ENCODE measurements at places on chromosomes 3 and 15.

GRCh38 chr3:48119505-48120193, 68.6 kb downstream of the CDC25A start:
- DNase-seq: peak; percentile 37

DNA sequence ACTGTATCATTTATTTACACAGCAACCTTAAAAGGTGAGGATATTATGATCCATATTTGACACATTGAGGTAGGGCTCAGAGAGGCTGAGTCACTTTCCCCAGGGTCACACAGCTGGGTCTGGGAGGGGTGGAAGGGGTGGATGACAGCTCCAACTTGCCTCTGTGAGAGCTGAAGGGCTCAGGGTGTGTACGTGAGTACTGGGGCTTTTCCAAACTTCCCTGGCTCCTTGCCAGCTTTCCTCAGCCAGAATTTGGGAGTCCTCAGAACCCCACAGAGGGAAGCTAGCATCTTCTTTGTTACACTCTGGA, 58.3 kb upstream of the SLC6A11 start:
- no peak for DNase-seq

DNA sequence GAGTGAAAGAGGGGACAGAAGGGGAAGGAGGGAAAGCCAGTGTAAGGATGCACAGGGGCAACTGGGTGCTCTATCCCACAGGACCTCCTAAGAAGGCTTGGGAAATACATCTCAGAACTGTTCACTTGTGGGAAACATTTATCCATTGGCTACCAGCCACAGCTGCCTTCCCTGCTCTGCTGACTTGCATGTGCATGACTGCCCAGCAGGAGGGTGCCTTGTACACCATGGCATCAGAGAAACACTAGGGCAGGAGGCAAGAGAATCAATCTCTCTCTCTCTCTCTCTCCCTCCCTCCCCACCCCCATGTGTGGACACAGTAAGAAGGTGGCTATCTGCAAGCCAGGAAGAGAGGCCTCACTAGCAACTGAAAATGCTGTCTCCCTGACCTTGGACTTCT, 62.9 kb upstream of the ZBTB38 start:
- no peak for DNase-seq

DNA sequence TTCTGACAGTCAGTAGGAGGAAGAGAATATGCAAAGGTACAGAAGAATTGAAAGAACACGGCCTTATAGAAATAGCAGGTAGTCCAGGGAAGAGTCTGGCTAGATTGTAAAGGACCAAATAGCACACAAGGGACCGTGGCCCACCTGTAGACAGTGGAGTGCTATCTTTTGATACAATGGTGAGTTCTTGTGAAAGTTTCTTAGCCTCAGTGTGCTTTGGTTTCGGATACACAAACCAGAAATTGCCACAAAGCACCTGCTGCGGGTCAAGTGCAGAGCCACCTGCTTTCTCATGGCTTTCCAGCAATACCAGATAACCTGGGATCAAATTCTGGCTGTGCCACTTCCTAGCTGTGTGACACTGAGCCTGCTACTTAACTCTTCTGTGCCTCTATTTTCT, 36.6 kb upstream of the TUBGCP5 start:
- DNase-seq: no peak

DNA sequence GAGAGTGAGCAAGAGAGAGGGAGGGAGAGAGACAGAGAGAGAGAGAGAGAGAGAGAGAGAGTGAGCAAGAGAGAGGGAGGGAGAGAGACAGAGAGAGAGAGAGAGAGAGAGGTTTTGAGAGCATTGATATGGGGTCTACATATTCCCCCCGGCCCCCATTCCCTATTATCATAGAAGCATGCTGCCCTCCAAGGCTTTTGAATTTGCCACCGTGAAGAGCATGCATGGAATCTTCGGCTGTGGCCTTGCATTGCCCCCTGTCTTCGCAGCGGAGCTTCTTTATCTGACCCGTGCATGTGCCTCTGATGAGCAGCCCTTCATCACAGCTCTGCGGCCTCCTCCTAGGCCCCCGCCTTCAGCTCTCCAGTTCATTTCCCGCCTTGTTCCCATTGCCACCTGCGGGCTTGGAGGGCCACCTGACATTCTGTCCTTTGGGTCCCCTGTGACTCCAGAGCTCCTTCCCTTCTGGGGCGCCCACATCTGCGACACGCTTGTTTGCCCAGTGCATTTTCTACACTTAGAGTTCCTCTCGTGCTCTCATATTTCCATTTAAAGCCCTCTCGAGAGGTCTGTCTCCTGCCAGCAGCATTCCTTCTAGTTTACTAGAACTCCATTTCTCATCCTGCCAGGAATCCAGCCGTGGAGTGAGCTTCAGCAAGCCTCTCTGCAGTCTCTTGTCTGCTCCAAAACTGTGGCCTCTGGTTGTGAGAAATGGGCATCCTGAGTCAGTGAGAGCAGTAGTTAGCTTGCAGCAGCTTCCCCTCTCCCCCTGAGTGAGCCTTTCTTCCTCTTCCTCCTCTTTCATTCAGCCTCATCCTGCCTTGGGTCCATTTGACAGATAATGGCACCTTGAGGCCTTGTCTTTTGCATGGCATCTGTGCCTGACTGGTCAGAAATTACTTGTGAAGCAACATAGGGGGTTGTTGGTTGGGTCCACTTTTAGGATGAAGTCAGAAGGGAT, 25.3 kb downstream of the LPP start:
- DNase-seq: no peak

DNA sequence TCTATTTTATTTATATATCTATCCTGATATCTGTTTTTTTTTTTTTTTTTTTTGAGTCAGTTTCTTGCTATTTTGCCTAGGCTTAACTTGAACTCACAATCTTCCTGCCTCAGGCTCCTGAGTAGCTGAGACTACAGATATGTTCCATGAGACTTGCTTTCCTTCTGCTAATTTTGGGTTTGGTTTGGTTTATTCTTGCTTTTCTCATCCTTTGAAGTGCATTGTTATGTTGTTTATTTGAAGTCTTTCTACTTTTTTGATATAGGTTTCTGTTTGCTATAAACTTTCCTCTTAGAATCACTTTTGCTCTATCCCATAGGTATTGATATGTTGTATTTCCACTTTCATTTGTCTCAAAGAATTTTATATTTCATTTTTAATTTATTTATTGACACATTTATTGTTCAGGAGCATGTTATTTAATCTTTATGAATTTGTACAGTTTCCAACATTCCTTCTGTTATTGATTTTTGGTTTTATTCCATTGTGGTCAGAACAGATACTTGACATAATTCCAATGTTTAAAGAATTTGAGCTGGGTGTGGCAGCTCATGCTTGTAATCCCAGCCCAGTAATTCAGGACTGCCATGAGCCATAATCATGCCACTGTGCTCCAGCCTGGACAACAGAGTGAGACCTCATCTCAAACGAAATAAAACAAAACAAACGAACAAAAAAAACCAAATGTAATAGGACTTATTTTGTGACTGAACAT, 62.3 kb upstream of the PLSCR4 start:
- DNase-seq: no peak

DNA sequence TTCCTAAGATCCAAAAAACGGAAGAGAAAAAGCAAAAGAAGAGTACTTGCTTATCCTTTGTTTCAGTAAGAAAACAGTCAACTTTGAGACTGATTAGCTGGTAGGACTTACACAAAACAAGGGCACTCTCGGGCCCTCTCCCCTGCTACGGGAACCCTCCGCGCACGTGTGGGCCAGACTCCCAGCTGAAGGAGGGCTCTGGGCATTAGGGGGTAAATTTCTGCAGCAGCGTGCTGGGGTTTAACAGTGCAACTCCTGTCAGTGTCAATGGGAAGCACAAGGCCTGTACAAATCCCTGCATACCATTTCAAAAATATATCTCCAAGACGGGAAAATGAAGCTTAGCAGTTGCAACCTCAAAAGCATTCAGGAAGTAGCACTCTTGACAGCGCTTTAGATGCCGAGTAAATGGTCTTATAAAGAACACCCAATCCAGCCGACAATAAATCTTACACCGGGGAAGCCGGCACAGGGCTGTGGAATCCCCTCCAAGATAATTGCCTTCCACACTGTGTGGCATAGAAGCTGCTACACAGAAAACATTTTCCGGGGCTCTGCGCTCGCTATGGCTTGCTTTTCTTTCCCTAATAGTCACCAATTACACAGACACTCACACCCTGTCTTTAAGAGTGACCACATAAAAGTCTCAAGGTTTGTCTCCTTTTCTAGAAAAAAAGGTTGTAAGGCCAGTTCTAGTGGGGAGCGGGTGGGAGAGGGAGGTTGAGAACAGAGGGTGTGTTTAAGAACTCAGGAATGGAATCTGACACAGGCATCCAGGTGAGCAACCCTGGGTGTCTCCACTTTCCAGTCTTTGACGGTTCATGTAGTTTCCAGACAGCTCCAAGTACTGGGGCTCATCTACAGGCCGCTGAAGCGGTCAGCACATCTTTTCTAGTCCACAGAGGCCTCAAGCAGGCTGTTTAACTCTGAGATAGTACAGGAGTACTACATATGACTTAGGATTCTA, 512.7 kb downstream of the FOXP1 start:
- DNase-seq: no peak

GRCh38 chr3:5220667-5221431, 33.3 kb downstream of the EDEM1 start:
- DNase-seq: no peak

GRCh38 chr15:94965593-94965992, 734.2 kb downstream of the MCTP2 start:
- DNase-seq: no peak

DNA sequence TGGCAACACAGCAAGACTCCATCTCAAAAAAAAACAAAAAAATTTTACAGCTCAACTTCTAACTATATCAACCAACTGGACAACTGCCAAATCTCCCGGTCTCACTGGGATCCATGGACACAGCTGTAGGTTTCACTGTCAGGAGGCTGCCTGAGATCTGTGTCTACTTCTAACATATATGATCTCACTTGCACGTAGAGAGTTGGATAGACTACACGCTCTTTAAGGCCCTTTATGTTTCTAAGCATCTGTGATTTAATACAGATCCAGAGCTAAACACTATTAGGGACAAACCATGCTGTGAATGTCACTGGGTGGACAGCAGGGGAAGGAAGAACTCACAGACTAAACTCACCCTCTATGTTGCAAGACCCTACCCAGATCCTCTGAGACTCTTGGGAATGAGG, 13.0 kb upstream of the APOD start:
- no peak for DNase-seq

GRCh38 chr3:53705024-53705745, 141.0 kb downstream of the CHDH start:
- peak; percentile 24 for DNase-seq

DNA sequence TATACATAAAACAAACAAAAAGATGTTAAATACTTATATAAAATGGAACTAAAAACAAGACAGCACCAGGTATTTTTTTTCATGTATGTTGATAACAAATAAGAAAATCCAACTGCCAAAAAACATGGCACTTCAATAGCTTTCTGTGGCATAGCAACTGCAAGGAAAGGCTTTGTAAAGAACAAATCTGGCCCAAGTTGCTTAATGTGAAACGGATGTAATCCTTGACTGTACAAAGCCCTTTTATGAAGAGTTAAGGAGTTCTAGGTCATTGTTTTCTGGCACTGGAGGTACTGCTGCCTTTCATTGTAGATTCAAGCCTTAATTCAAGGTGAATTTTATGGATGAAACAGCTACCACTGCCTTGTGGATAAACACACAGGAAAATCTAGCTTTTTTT, 68.8 kb upstream of the SLC12A8 start:
- DNase-seq: no peak

- DNase-seq: no peak
These were observed 8.4 kb upstream of the CD47 start for GRCh38 chr3:108099244-108099643.

DNA sequence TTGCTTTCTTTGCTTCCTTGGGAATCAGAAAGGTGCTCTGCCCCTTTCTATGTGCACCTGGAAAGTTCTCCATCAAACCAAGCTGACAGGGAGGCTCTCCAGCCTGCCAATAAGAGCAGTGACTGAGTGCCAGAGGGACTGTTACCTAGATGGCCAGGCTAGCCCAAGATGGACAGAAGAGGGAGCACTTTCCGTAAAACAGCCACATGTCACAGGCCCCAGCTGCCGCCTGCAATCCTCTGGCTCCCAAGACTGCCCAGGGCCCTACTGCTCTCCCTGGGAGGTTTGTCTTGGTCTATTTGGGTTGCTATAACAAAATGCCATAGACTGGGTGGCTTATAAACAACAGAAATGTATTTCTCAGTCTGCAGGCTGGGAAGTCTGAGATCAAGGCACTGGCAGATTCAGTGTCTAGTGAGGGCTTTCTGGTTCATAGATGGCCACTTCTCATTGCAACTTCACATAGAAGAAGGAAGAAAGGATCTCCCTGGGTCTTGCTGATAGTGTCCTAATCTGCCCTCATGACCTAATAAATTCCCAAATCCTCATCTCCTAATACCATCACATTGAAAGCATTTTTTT, 72.3 kb downstream of the TAMM41 start:
- DNase-seq: peak; percentile 36

DNA sequence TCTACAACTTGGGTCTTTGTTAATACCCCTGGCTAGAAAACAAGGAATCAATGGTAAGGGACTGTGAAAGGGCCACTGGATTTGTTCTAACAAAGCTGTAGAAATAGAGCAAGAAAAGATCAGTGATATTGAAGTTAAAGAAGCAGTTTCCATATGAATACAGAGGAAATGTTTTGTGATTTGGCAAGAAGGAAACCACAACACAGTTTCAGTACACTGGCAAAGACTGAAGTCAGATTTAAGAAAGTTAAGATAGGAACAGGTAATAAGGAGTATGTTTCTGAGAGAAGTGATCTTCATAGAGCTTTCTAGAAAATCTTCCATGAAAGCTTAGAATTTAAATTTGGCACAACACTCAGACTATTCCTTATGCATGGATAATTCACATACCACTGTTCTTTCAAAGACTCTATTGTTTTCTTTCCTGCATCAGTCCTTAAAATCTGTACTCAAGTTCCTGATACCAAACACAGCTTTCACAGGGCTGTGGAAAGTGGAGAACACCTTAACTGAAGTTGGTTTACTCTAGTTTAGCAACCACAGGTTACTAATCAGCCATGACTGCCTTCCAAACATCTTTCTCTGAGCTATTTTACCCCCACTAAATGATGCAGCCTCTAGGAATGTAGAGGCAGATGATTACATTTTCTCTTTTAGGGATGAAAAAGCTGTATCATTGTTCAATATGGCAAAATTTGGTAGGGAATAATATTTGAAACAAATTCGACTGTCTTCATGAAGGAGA, 32.4 kb upstream of the ALCAM start:
- DNase-seq: no peak

GRCh38 chr3:3699816-3700633, 99.2 kb upstream of the LRRN1 start:
- DNase-seq: no peak

DNA sequence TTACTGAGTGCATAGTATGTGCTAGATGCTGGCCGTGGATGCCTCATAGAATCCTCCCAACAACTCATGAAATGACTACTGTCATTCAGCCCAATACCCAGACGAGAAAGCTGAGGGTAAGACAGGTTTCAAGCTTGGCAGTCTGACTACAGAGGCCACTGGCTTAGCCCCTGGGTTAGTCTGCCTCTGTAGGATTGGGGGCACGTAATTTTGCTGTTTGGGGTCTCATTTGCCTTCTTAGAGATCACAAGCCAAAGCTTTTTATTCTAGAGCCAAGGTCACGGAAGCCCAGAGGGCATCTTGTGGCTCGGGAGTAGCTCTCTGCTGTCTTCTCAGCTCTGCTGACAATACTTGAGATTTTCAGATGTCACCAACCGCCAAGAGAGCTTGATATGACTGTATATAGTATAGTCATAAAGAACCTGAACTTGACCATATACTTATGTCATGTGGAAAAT, 1.0 kb upstream of the CCR5 start:
- DNase-seq: no peak
